ENCODE measurements at places on chromosomes 12 and 14.

GRCh38 chr14:50726372-50727107 is 58.4 kb upstream of the SAV1 start:
- DNase-seq = peak; percentile 73

DNA sequence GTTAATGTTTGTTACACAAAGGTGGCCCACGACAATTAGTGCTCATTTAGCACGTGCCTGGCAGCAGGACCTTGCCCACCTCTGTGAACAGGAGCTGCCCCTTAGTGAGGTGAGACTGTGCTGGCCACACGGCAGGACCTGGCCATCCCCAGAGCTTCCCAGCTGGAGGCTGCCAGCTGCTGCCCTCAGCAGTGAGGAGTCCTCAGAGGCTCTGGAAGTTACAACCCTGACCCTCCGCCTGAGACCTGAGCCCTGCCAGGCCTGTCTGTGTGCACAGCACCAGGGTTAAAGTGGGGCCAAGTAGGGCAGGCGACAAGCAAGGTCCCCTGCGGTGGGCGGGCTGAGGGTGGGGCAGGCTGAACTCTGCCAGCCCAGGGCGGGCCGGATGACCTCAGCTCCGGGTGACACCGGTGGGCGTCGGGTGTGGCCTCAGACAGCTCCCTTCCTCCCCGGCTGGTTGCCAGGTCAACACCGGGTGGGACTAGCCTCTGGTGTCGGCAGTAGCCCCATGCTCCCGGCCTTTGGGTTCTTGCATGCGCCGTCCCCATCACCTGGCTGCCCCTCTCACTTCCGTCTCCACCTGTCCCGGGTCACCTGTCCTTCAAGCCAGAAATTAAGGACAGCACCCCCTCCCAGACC is 9.2 kb upstream of the LBHD2 start:
- DNase-seq = no peak

DNA sequence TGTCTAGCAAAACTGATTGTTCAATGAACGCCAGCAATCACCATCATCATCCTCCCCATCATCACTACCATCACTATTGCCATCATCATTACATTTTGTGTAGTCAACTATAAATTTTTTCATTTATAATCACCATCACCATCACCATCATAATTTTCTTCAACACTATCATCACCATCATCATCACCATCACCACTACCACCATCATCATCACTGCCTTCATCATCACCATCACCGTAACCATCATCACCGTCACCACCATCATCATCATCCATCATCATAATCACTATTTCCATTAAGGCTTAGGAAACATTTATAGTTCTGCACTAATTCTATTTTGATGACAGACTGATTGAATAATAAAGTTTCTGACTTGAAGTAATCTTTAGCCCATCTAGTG is 434.8 kb upstream of the TMEM132C start:
- DNase-seq = no peak

- DNase-seq = no peak
Measured at GRCh38 chr12:19245106-19245505, 115.6 kb downstream of the PLEKHA5 start.

- no peak for DNase-seq
Measured at GRCh38 chr12:42946871-42947381, 357.4 kb upstream of the PRICKLE1 start.

DNA sequence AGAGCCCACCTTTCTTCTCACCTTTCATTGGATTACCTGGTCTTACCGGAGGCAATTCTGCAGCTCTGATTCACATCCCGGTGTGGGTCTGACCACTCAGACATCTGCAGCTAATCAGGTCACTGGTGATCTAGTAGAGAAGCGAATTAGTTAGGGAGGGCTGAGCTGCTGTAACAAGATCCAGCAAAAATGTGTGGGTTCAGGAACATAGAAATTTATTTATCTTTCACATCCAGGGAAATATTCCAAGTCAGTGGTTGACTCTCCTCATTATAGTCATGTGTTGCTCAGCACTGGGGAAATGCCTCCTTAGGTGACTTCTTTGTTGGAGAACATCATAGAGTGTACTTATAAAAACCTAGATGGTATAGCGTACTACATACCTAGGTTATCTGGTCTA is 218.7 kb upstream of the PELI2 start:
- no peak for DNase-seq

GRCh38 chr14:65854215-65854614 is 441.7 kb downstream of the FUT8 start:
- DNase-seq = no peak
